ENCODE measurements at places on chromosomes 11 and 22.

GRCh38 chr11:64553554-64554201 is 37.3 kb upstream of the SLC22A12 start:
- peak; percentile 31 for DNase-seq

DNA sequence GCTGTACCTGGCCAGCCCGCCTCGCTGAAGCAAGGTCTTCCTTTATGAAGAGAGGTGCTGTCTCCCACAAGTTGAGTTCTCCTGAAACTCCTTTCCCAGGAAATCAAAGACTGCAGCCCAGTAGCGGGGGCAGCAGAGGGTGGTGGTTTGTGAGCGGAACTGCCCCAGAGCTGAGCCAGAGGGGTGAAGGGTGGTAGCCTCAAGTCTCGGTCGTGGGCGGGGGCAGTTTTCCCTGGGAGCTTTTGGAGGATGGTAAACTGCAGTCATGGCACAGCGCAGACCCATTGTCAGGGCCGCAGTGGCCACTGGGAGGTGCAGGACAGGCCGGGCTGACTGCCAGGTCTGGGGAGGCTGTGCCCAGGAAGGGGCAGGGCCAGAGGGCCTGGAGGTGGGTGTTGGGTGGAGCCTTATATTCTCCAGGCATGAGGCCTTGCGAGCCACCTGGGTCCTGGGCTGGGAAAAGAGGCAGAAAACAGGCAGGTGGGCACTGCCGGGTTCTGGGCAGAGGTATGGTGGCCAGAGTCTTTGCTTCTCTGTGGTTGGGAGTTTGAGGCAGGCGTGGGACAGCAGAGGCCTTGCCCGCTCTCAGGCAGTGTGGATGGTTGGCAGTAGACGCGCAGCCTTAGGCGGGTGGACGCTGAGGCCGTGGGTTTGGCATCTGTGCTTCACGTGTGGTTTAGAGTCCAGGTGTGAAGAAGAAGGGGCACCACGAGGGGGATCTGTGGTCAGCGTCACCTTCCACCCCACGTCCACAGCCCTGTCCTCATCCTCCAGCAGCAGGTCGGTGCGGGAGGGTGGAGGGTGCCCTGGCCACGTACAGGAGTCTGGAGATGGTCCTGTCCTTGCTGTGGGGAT is 1176.4 kb downstream of the BRD1 start:
- DNase-seq, result no peak

- DNase-seq, result no peak
These were observed 31.6 kb upstream of the IZUMO1R start for GRCh38 chr11:94272738-94273313.

- DNase-seq, result no peak
These were observed 412 bp upstream of the RPS3 start for GRCh38 chr11:75398906-75399305.

DNA sequence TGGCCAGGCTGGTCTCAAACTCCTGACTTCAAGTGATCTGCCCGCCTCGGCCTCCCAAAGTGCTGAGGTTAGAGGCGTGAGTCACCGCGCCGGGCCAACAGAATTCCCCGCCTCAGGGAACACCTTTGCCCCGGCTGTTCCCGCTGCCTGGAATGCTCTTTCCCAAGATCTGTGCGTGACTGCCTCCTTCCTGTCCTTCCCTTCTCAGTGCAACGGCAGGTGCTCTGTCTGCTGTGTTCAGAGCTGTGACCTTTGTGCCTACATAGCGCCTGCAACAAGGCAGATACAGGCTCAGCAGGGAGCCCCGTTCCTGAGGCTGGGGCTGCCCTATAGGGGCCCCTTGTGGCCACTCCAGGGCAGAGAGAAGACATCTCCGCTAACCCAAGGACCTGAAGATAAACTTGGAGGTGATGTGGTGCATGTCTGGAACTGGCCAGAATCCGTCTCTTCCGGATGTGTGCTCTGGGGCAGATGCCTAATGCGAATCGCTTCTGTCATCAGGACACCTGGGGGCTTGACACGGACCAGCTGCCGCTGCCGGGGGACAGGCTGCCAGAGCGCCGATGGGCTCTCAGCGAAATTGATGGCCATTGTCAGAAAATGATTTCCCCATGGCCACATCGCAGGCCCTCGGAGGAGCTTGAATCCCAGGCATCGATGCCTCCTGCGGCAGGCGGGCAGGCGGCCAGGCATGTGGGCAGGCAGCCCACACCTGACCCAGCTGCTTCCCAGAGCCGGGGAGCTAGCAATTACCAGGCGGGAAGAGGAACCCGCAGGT is 43.5 kb upstream of the TCF20 start:
- DNase-seq, result no peak

- no peak for DNase-seq
These were observed 52.4 kb downstream of the SYTL2 start for GRCh38 chr11:85758480-85759039.

DNA sequence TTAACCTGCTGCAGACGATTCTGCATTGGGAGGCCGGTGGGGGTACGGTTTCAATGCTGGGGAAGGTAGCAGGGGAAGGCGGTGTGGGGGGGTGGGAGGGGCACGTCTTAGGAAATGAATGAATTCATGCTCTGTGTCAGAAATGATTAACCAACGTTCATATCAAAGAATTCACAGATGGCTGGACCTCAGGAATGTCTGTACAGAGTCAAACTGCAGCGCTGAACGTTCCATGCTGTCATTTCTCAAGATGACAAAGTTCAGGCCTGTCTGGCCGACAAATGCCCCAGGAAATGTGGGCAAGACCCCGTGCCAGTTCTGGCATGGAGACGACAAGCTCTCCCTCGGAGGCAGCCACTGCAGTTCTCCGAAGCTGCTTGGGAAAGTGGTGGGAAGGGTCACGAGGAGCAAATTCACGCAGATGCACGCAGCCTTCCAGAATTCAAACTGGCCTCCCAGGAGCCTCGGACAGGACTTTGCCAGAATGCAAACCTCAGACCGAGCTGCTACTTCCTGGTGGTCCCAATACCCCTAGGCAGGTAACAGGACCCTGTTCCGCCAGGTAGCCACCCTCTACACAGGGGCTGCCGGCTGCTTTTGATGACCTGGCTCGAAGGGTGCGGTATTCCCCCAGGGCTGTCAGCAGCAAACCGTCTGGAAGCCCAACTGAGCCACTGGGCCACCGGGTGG is 81.5 kb downstream of the TRMU start:
- no peak for DNase-seq

GRCh38 chr11:77876045-77876444 is 55.1 kb downstream of the AAMDC start:
- DNase-seq, result no peak

DNA sequence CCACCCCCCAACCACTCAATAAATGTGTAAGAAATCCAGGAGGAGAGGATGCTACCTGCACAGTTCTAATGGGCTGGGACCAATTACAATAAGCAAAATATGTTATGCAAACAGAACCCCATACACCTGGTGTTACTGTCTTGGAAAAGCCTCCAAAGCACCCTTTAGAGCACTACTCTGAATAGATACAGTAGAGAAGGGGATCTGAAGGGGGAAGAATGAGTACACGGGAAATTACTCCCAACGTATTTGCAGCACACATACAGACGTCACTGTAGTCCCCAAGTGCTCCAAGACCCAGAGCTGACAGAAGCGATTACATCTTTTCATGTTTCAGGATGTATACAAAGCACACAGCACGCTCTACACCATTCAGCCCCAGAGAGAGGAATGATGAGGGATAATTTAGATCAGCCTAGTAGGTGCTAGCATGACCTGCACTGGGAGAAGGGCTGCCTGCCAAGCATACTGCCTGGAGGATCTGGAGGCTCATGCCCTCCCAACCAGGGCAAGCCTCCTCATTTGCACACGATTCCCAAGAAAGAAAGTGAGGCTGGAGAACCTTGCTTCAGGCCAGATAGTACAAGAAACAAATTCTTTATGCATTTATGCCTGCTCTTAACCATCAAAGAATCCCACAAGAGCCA is 63.8 kb downstream of the AMBRA1 start:
- no peak for DNase-seq

- no peak for DNase-seq
These were observed 13.4 kb downstream of the CKAP5 start for GRCh38 chr11:46832511-46833214.

DNA sequence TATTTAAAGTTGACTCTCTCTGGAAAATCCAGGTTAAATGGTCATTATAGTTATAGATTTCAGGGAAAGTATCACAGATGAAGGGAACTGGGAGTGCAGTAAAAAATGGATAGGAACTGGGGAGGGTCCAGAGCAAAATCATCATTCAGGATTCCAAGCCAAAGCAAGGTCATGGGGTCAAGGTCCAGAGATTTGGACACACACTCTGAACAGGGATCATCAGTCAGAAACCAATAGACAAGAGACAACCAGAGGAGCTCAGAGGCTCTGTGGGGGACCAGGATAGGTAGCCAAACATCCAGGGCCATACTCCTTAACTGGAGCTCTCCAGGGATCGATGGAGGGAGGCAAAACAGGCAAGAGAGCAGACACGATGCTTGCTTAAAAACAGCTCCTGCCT is 27.3 kb upstream of the PSMA1 start:
- no peak for DNase-seq

- no peak for DNase-seq
These were observed 24.6 kb upstream of the SMIM38 start for GRCh38 chr11:69131121-69131566.

- DNase-seq, result no peak
These were observed 17.4 kb downstream of the SMCO4 start for GRCh38 chr11:93525601-93526345.

DNA sequence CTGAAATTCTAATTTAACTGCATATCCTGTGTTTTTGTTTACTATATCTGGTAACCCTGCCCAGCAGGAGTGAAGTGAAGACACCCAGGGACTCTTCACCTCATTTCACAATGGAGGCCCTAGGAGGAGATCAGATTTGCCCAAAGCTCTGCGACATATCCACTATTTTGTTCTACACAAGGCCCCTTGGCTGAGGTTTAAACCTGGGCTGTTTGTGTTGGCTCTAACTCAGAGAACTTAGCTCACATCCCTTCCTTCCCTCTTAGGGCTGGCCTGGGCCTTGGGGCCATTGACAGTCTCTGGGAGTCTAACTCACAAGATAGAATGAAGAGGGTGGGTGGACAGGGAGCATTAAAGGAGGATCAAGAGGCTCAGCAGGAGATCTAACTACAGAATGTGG is 8.2 kb upstream of the PLA2G3 start:
- DNase-seq, result peak; percentile 23

DNA sequence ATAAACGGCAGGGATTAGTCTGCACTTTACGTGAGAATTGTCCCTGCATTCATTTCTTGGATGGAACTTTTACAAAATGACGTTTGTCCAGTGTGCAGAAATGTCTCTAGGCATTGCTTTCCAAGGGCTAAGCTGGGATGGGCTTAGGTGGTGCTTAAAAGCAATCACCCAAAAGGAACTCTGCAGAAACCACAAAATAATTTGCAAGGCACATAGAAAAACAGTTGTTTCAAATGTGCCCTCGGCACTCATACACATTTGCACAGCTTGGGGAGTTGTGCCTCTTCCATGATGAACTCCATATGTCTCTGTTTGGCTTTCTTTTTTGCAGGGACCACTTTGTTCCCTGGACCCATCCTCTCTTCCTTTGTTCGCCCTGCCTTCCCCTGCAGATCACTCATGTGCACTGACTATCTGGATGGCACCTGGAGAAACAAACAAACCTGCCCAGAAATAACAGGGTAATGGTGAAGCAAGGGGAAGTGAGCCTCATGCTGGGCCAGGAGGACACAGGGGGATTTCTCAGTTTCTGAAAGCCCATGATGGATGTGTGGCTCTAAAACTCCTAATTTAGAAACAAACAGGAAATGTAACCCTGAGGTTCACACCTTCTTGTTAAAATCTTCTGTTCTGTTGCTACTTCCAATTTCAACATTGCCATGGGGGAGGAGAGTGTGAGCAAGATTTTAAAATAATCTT is 150.2 kb downstream of the SNX19 start:
- peak; percentile 43 for DNase-seq

- DNase-seq, result no peak
These were observed 35.2 kb upstream of the FIBIN start for GRCh38 chr11:26958702-26959049.

- no peak for DNase-seq
These were observed at the start of gene SEPTIN3 for GRCh38 chr22:41969110-41969646. Gene SEPTIN3 (plus strand): TSS chr22:41969443. CDS start chr22:41971493, 2,050 bp downstream.

GRCh38 chr11:126704096-126704495 is 296.5 kb downstream of the KIRREL3 start:
- no peak for DNase-seq

DNA sequence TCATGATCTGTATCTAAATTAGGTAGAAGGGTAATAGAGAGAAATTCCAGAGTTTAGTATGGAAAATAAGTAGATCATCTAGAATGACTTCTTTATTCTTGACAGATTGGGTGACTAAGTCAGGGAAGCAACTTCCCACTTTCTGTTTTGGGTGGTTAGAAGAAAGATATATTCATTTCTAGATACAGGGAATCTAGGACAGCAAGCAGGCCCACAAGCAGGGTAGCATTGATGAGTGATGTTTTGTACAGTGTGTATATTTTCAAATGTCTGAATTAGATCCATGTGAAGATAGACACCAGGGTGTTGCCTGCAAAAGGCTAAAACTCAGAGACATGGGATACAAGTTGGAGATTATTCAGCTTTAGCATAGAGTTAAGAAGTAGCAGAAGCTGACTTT is 674.4 kb downstream of the CNTN5 start:
- DNase-seq, result no peak

DNA sequence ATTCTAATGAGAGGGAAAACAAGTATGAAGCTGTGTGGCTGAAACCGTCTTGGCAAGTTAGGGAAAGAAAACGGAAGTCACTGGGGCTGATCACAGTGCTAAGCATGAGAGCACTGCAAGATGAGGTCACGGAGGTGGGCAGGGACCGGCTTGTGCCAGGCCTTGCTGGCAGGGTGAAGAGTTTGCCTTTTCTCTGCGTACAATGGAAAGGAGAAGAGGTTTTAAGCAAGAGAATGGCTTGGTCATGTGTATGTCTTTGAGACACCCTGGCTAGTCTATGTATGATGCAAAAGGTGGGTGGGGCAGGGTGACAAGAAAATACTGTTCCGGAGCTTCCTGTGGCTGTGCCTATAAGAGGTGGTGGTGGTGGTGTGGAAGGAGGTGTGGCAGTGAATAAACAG is 567.9 kb downstream of the NTM start:
- DNase-seq, result no peak

GRCh38 chr11:116353589-116353988 is 419.2 kb downstream of the BUD13 start:
- no peak for DNase-seq

- DNase-seq, result no peak
These were observed 1497.7 kb downstream of the TBC1D22A start for GRCh38 chr22:48259991-48260670.

DNA sequence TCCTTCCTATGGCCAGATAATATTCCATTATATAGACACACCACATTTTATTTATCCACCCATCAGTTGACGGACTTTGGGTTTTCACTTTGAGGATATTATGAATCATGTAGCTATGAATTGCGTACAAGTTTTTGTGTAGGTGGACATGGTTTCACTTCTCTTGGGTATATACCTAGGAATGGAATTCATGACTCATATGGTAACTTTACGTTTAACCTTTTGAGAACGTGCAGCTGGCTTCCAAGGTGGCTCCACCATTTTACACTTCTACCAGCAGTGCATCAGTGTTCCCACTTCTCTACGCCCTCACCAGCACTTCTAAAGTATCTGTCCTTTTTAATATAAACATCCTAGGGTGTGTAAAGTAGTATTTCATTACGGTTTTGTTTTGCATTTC is 112.0 kb downstream of the PLEKHA7 start:
- DNase-seq, result no peak
